ENCODE measurements at places on chromosomes 11 and 22.

GRCh38 chr11:77377734-77378133, 76.2 kb upstream of the GDPD4 start:
- no peak for DNase-seq

DNA sequence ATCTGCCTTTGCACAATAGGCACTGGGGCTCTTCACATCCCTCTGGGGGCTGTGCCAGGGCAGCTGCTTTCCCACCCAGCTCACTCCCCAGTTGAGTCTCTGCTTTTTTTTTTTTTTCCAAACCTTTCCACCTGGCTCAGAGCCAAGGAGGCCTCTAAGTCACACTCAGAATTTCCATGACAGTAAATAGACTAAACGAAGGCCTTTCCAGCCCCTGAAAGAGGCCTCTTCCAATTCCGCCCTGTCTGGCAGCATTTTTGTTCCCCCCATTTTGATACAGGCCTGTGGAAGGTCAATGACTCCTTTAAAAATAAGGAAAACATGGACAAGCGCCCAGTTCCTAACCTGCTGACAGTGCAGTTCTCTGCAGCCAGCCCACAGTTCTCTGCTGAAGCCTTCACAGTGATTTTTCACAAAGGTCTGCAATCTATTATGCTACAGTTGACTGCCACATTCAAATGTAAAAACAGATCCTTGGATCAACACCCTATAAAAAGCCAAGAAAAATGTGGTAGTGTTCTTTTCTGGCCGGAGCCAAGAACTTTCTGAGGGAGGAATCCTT, 107.5 kb upstream of the SESN3 start:
- no peak for DNase-seq

GRCh38 chr11:10645212-10645795, 48.3 kb downstream of the IRAG1 start:
- no peak for DNase-seq

- DNase-seq: no peak
Observed at GRCh38 chr11:32033491-32033890, 57.4 kb upstream of the RCN1 start.

- DNase-seq: no peak
Observed at GRCh38 chr11:21321072-21321471, 651.7 kb downstream of the NELL1 start.

DNA sequence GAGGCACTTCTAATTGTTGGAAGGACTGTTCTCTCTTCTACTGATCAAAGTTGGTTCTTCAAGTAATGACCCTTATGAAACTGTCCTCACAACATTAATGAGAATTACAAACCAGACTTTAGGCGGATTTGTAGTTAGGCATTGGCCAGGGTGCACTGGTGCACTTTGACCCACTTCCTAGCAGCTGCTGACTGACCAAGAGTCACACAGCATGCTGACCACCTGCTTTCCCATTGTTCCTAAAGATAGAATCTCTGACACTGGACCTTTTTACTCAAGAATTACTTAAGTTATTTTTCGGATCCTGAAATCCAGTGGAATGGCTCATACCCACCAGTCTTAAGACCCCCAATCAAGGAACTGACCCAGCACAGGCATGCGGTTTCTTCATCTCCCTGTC, 264.0 kb downstream of the ST3GAL4 start:
- no peak for DNase-seq

GRCh38 chr11:122632181-122632824, 23.2 kb upstream of the UBASH3B start:
- DNase-seq: no peak

DNA sequence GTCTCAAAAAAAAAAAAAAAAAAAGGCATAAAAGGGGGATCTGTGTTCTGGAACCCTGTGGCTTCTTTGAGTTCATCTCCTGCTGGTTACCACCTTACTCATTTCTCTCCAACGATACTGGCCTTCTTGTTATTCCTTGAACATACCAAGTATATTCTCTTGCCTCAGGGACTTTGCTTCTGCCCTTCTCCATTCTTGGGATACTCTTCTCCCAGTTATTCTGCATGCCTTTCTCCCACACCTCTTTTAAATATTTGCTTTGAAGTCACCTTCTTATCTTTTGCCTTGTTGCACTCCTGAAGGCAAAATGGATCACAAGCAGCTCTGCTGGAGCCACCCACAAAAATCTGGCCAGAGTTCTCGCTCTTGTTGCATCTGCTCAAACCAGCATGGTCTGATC, 76.0 kb upstream of the RRM1 start:
- DNase-seq: no peak

GRCh38 chr22:40922484-40923303, 28.5 kb upstream of the RBX1 start:
- no peak for DNase-seq

- DNase-seq: no peak
Observed at GRCh38 chr11:85694385-85694980, 8.5 kb upstream of the CCDC89 start.

DNA sequence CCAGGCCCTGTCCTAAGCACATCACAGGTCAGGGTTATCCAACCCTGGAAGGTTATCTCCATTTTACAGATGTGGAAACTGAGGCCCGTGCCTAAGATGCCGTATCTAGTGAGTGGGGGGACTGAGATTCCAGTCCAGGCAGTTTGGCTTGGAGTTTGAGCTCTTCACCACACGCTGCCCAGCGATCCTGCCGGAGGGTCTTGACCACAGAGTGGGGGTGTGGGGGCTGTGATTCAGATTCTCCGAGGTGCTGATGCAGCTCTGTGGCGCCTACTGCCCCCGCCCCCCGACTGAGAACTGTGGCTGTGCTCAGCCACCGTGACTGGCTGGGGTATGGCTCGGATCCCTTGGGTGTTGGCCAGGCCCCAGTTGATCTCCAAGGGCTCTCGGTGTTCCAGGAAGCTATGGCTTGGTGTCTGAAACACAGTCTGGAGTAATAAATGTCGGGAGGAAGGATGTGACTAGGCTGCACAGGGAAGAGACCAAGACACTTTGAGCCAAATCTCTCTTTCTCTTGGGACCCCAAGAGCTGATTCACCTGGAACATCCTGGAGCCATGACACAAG, 60.6 kb upstream of the RASD2 start:
- no peak for DNase-seq

DNA sequence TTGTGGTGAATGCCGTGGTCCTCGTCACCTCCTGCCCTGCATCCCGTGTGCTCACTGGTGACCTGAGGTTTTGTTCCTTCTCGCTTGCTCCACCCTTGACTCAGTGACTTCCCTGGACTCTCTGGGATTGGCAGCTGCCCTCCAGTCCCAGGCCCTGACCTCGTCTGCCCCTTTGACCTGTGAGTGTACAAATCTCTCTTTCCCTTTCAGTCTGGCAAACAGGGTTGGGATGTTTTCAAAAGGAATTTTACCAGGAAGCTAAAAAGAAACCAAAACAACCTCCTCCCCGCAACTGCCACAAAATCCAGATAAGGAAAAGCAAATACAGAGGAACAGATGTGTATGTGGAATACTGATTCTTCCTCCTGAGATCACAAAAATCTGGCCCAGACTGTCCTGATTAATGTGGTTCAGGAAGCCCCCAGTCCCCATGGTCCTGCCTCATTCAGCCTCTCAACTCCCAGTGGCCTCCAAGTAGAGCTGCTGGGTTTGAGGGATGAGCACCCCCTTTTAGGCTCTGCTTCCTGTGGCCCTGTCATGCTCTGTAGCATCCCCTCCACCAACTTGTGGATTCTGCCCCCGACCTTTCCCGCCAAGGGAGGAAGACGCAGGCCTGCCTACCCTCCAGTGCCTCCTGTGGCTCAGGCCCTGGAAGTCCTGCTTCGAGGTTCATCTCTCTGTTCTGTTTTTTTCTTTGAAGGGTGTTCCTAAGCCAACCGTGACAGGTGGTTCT, 15.2 kb downstream of the ROBO4 start:
- DNase-seq: no peak

DNA sequence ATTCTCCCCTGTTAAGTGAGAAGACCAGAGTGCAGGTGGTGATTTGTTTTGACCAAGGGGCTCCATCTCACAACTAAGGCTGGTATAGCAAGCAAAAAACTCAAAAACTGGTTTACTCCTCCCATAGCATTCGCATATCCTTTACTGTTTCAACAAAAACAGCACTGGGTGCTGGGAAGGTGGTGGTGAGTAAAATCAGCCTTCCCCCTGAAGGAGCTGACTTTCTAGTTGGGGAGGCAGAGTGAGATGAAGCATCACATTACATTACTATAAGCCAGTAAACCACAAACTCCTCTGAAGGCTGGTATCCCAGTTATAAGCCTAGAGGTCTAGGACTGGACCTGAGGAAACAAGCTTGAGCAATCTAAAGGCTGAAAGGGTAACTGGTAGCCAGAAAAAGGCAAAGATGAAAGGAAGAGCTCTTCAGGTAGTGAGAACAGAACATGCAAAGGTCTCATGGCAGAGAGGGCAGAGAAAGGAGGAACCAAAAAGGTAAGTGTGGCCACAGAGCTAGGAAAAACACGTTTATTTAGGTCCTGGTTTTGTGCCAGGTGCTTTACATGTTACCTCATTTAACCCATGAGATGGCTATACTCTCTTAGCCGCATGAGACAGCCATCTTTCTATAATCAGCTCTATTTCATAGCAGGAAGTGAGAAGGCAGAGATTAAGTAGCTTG, 22.3 kb downstream of the TMEM123 start:
- no peak for DNase-seq

DNA sequence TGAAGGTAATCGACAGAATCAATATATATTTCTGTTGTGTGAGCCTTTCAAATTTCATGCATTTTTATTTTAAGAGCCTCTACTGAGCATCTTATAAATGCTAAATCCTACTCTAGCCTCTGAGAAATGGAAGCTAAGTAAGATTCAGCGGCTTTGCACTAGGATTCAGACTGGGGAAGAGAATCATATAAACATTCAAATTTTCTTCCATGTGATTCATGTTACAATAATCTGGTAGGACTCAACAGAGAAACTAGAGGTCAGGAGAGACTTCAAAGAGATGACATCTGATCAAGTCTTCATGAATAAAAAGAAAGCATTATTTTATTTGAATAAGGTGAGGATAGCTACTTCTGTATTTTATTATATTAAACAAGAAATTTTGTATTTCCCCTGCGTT, 538.9 kb downstream of the DLG2 start:
- no peak for DNase-seq

DNA sequence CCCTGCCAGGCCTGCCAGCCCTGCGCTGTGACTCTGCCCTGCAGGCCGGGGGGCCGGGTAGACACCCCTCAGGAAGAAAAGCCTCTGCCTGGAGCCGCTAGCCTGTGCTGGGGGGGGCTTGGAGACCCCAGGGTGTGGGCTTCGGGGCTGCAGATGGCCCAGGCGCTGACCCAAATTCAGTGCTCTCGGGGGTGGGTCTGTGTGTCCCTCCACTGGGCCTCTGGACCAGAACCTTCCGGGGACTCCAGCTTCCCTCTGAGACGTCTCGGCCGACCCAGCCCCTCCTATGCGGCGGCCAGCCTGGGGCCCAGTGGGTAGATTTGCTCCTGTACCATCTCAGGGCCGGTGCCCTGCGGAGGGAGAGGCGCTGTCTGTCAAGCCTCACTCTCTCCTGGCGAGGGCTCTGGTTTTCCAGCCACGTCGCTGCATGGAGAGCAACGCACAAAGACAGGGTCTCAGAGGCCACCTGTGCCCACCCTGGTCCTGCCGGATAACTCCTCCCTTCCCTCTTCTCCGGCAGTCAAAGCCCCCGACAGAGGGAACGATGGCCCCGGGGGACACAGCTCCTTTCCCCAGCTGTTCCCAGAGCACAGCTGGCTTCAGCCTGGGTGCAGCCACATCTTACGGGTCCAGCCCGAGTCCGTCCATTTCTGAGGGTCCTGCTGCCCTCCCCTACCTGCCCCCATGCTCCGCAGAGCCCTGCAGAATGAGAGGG, 40.1 kb upstream of the TOLLIP start:
- no peak for DNase-seq

DNA sequence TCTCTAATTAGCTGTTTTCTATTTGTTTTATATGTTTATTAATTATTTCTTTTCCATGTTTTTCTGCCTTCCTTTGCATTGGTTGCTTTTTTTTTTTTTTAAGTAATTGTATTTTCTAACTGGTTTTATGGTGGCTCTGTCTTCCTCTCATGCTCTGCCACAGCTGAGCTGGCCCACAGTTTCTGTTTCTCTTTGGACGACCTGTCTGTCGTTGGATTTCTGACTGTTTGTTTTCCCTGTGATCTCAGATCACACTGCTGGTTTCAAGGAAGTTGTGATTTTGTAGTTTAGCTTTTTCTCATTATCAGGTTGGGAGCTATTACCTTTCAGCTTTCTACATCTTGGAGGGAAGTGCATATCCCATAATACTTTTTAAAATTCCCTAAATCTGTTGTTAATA, 15.9 kb upstream of the OR6M1 start:
- no peak for DNase-seq

GRCh38 chr11:111736621-111737443, 29.4 kb downstream of the PPP2R1B start:
- no peak for DNase-seq

DNA sequence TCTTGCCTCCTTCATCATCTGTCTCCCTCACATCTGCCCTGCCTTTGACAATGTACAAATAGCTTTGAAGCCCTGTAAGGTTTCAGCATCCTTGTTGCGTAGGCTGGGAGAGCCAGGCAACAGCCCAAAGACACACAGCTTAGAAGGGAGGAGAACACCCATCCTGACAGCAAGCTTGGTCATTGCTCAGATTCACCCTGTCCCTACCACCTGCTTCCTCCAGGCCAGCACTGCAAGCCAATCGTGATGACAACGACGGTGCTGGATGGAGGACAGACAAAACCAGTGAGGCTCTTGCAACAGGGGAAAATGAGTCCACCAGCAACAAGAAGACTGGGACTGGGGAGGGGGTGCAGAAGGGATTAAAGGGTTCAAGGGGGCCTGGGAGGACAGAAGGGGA, 32.9 kb upstream of the CD5 start:
- no peak for DNase-seq

DNA sequence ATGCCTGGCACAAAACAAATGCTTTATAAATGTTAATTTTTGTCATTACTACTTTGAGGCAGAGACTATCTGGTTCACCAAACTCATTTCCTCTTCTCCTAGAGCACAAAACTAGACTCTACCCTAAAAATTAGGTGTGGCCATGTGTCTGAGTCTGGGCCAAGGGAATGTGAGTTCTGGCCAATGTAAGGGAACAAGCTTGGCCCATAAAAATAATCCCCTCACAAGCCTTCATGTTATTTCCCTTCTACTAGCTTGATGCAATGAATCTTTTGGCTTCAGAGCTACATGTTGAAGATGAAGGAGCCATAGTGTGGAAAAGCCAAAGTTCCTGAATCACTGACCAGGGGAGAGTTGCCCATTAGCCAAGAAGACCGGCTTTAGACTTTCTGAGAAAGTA, 406.5 kb upstream of the CCDC90B start:
- DNase-seq: no peak

DNA sequence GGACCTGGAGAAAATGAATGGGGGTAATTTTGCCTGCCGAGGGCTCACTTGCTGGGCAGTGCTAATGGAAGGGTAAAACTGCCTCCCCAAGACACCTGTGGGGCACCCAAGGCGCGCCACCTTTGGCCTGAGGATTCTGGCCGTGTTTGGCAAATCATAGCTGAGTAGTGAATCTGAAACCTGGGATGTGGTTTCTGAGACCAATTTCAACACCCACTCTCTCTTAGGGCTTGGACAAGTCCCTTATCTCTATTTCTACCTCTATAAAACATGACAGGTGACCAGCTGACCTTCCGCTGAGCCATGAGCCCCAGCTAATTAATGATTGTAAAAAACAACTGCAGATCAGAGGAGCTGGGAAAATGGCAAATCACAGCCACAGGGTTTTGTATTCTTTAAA, 1.5 kb upstream of the PACSIN3 start:
- DNase-seq: no peak

Measured in activated CD8-positive, alpha-beta memory T cell treated with anti-CD3 and anti-CD28 coated beads for 1 hour (primary cell).